ENCODE measurements at places on chromosomes 1 and 21.

DNA sequence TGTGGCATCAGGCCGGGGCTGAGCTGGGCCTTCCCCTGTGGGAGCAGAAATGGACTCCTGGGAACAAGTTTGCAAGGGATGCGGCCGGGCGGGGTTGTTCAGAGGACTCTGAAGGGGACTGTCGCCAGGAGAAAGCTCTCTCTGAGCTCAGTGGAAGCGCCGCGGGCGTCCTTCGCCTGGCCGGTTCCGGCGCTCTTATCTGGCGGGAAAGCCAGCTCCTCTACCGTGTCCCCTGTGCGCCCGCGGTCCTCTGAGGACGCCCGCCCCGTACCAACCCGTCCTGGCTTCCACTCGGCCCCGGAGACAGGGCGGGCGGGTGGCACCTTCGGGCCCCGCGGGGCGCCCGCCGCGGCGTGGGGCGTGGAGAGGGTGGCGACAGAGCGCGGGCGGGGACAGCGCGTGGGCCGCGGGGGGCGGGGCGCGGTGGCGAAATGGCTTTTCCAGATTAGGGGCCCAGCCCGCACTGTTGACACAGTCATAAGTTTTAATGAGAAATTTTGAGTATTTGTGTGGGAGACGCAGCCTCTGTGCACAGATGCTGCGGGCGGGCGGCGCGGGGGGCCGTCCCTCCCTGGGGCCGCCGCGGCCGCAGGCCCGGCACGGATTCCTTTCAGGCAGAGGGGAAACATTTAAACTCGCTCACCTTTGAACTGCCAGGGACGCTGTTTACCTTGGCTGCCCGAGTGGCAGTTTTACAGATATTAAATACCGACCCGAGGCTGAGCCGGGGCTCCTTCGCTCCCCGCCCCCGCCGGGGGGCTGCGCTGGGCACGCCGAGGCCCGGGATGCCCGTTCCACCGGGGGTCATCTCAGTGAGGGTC, 70.2 kb downstream of the FOXD2 start:
- DNase-seq = no peak

- DNase-seq = no peak
Measured at GRCh38 chr1:156659661-156659987, 17.6 kb downstream of the NES start.

- DNase-seq = no peak
Measured at GRCh38 chr1:37932759-37933158, 14.1 kb downstream of the INPP5B start.

GRCh38 chr21:27154451-27155129, 187.7 kb upstream of the ADAMTS5 start:
- DNase-seq = no peak

DNA sequence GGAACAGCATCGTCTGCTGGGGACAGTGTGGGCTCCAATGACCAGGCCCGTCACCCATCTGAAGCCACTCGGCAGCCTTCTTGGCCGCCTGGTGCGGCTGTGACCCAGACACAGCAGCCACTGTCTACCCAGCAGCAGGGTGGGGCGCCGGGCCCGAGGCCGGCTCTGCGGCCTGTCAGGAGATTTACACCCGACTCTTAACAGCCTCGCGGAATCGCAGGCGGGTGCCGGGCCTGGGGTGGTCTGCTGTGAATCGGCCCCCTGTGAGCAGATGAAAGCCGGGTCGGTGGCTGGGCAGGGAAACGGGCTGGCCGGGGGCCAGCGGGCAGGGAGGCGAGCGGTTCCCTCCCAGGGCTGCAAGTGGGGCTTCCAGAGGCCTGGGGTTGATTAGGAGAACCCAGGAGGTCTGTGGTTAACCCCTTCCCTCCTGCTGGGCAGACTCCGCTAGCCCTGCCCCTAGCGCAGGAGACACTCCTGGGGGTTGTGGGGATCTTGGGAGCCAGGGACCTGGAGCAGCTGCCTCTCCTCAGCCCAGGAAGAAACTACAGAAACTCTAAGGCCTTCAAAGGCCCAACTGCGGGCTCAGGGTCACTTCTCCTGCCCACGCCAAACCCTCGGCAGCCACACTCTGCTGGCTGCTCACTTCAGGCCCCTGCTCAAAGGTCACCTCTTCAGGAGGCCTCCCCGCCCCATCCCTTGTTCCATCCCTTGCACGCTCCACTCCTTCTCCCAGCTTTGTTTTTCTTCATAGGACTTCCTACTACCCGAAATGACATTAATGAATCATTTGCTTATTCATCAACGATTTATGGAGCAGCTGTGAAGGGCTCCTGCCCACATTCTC, 15.6 kb downstream of the RUNX3 start:
- no peak for DNase-seq

GRCh38 chr1:156586323-156586722, 5.3 kb upstream of the NAXE start:
- no peak for DNase-seq

DNA sequence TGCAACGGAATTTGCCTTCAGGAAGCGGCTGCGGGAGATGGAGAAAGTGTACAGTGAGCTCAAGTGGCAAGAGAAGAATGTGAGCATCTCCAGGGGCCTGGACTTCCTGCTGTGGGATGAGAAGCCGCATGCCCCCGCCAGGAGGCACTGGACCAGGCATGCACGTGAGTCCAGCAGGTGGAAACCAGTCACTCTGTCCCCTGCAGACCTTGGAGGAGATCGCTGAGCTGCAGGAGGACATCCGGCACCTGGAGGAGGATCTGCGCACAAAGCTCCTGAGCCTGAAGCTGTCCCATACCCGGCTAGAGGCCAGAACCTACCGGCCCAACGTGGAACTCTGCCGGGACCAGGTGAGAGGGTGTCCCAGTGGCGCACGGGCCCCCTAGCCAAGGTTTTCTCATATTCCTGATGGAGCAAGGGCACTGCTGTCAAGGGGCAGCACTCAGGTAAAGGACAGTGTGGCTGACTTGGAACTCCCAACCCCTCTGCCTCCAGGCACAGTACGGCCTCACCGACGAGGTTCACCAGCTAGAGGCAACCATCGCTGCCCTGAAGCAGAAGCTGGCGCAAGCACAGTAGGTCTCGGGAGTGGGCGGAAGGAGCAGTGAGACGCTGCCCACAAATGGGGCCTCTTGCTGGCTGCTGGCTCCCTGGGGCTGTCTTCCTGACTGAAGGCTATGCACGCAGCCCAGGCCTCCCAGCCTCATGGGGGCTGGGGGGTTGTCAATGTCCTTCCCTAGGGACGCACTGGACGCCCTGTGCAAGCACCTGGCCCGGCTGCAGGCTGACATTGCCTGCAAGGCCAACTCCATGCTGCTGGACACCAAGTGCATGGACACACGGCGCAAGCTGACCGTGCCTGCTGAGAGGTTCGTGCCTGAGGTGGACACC, 1.2 kb upstream of the ADPRS start:
- no peak for DNase-seq

DNA sequence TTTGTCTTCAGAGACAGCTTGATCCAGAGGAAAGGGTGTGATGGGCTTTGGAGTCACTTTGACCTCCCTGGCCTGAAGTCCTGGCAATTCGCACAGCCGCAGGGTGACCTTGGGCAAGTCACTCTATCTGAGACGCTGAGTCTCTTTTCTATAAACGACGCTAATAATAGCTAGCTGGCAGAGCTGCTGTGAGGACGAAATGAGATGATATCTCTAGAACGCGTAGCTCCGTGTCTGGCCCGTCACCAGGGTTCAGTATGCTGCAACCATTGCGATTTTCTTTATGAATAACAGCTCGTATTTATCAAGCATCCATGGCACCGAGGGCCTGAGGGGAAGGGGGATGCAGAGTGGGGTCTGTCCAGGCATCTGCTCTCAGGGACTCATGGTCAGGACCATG, 58.7 kb downstream of the IGSF21 start:
- no peak for DNase-seq

GRCh38 chr1:204453141-204453772, 41.3 kb downstream of the PIK3C2B start:
- peak; percentile 56 for DNase-seq

DNA sequence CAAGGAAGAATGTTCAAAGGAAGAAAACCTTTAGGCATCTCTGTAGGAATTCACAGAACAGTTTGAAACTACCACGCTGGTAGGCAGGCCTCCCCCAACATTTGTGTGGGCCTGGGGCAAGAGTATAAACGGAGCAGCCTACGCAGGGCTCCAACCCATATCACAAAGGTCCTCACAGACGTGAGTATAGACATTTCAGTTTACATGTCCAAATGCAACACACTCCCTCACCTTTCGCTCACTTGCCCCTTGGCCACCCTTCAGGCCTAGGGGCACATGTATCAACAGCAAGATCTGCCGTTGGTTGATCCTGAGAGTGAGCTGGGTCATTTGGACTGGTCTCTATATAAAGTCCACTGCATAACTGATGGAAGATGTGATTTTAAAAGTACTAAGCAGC, 133.3 kb downstream of the ACBD6 start:
- DNase-seq = no peak

- DNase-seq = no peak
Measured at GRCh38 chr21:42844411-42845113, 34.8 kb downstream of the WDR4 start.

DNA sequence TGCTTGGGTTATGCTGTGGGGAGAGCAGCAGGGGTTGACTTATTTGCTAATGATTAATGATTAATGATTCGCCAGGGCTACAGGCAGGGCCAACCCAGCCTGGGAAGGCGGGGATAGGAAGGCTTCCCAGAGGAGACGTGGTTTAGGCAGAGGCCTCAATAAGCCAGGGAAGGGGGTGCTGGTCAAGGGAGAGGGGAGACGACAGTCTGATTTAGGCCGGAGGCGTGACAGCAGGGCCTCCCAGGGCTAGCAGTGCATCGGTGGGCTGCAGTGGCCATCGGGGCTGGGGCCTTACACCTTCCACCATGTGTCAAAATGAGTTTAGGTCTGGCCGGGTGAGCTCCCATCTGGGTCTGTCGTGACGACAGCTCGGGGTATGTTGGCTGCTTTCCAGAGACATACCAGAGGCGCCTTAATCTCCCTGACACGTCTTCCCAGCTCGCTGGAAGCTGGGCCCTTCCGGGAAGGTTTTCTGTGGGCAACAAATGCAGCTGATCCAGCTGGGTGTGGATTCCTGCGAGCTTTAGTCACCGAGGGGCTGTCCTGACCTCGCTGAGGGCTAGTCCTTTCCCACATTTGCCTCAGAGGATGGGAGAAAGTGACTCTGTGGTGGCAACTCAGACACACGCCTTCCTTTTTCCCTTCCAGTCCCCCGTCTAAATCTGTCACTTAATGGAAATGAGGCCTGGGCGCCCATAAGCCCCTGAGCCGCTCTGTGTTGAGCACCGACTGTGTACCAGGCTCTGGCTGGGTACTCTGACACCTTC, 3.7 kb upstream of the SLC1A7 start:
- no peak for DNase-seq

GRCh38 chr1:112870887-112871646, 84.9 kb downstream of the SLC16A1 start:
- DNase-seq = no peak

GRCh38 chr1:202144402-202145067, at the start of gene ARL8A:
ARL8A (minus strand) TSS chr1:202144737; CDS start chr1:202144572, 165 bp downstream.
- DNase-seq = peak; percentile 45

DNA sequence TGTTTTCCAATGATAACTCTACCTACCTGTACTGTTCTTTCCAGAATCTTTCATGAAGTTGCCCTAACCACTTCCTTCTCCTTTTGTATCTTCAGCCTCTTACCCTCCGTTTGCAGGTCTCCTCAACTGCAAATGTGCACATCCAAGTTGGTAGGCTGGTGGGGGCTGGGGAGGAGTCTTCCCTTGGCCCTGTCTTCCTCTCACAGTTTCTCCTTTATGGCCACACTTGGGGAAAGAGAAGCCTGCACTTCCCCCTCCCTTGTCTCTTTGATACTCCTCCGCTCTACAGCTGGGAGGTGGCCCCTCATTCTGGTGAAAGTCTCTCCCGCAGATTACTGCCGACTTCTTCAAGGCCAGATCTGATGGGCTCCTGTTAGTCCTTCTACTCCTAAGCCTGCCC, 26.9 kb upstream of the GPR88 start:
- no peak for DNase-seq

DNA sequence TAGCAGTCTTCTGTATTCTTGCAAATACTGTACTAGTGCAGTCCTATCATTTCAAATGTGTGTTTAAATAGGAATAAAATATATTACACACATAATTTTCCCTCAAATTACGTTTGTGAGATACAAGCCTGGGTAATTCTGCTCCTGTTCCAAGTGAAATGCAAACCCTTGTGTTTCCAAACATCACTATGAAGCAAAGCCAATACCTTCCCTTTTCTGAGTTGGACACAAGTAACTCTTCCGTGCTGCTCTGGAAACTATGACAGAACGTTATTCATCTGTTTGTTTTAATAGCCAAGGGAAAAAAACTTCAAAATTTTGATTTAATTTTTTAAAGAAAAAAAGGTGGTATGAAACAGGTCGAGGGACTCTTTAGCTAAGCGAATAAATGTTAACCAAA, 73.7 kb upstream of the UBE2U start:
- no peak for DNase-seq

GRCh38 chr1:192983349-192983980, 75.7 kb downstream of the UCHL5 start:
- no peak for DNase-seq

- DNase-seq = no peak
Measured at GRCh38 chr1:2400950-2401649, 9.5 kb downstream of the RER1 start.

GRCh38 chr1:4006676-4007374, 106.8 kb upstream of the C1orf174 start:
- no peak for DNase-seq

- DNase-seq = no peak
Measured at GRCh38 chr1:237042526-237042891, 525 bp downstream of the RYR2 start.

DNA sequence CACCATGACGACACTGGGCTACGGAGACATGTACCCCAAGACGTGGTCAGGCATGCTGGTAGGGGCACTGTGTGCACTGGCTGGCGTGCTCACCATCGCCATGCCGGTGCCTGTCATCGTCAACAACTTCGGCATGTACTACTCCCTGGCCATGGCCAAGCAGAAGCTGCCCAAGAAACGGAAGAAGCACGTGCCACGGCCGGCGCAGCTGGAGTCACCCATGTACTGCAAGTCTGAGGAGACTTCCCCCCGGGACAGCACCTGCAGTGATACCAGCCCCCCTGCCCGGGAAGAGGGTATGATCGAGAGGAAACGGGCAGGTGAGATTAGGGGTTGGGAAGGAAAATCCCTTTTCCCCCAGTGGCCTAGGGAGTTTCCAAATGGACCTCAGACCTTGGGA, 13.5 kb downstream of the KCNC4 start:
- no peak for DNase-seq

DNA sequence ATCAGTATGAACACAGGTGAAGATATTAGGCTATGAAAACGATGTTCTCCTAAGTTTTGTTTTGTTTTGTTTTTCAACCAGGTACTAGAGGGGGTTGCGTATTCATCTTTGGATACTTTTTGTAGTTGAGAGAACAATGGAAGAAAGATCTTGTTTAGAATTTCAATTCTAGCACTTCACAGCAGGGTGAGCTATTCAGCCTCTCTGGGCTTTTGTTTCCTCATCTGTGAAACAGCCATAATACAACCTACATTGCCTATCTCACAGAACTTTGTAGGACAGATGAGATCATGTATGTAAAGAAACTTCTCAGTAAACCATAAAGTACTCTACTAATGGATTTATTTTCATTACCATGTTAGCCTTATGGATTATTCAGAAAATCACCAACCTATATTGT, 199.5 kb downstream of the GPATCH2 start:
- DNase-seq = no peak

Measured in stimulated activated CD8-positive, alpha-beta memory T cell treated with anti-CD3 and anti-CD28 coated beads, Interleukin-12 subunit alpha, Interleukin-12 subunit beta, amount 100 ng/mL, for 1 hour (primary cell).